Stimulated activated CD8-positive, alpha-beta memory T cell treated with anti-CD3 and anti-CD28 coated beads, Interleukin-4, amount 100 ng/mL, for 1 hour (primary cell): ENCODE measurements at places on chromosomes 12 and 14.

- DNase-seq = no peak
Observed at GRCh38 chr14:74641601-74642391, 29.8 kb upstream of the LTBP2 start.

DNA sequence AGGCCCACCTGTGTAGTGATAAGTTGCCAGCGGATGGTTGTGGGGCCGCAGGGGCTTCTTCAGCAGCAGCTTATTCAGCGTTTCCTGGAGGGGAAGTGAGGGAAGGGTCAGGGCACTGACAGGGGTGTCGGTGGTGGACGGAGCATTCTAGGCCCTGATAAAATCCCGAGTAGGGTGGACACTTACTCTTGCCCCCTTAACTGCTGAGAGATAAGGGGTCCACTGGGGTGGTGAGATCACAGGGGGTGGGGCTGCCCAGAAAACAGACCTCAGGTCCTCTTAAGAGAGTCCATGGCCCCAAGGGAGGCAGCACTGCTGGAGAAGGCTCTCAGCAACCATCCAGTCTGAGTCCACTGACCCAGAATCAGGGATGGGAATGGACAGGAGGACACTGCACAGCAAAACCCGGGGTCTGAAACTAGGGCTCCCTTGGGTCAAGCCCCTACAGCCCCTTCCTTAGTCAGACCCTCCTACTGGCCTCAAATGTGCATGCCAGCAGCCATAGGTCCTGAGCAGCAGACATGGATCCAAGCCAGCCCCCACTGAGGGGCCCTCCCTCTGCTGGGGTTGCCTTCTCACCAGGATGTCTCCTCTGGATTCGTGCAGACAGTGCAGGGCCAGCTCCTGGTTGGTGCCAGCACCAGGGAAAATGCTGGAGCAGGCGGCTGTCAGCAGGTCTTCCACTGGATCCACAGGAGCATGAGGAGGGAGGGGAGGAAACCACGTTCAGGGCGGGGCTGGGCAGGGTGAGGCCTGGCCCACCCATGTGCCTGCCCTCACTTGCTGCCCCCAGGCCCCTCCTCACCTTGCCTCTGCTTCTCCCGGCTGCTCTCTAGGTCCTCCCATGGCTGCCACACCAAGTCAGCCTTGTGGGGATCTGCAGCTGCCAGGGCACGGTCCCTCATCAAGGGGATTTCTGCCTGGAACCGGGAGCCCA, 12.1 kb upstream of the PNMA1 start:
- DNase-seq = no peak

DNA sequence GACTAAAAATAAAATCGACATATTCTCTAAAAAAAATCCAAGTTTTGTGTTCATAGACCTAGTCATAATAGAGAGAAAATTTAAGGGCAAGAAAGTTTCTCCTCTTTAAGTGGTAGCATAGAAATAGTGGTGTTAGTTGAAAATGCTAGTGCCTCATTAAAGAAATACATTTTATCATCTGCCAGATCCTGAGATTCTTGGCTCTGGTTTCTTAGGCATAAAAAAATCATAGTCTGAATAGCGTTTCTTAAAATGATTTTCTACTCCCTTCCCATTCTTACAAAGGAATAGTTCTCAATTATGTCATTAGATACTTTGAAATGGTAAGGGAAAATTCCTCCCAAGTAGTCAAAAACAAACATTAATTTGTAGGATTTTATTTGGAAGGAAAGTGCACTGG, 212.8 kb downstream of the NELL2 start:
- DNase-seq = no peak

- DNase-seq = no peak
Observed at GRCh38 chr12:109847142-109847735, 14.0 kb upstream of the TRPV4 start.

DNA sequence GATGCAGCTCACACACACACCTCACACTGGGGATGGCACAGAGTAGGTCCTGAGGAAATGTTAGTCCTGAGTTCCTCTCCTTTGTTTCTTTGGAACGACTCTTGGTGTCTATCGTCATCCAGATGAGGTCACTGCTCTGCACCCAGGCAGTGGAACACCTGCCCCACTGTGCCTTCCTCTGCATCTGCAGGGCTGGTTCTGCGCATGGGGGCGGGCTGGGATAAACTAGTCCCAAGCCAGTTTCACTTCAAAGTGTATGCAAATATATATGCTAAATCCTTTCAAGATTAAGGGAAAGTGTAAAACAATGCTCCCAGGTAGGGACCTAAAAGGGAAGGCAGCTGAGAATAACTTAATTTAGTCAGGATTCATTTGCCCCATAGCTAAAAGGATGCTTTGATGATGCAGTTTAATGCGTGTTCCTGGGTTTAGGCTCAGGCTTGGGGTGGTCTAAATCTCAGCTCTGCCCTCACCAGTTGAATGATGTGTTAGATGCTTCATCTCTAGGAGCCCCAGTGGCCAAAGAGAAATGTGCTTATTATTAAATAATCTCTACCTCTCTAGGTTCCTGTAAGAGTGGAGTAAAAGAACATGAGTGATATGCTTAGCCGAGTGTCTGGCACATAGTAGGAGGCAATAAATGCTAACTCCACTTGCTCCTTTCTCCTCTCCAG, 47.1 kb upstream of the OVCH1 start:
- no peak for DNase-seq

DNA sequence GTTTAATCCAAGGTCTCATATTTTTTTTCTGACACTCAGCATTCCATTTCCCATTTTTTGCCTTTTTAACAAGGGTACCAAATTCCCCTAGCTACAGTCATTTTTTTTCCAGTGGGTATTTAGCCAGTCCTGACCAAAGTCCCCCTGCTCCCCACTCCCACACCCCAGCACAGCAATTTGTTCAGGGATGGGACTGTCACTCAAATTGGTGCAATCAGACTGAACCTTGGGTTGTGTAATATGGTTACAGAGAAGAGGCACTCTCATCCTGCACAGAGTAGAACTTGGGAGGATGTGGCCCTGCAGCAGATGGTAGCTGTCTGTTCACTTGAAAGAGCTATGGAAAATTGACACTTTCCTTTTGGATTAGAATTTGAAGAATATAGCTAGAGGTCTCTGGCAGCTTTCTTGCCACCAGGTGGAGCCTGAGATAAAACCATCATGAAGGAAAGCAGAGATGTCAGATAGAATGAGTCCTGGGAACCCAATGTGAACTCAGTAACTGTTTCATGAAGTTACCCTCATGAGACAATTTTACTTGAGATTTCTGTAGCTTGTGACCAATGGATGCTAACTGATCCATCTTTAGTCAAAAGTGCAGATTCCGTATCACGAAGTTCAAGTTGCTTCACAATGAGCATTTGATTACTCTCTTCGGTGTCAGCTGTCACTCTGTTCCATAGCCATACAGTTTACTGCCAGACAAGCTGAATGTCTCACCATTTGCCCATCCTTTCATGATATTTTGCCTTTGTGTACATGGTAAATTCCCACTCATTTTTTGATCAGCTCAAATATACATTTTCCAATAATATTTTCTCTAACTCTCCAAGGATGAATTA, 394.0 kb upstream of the SYT1 start:
- DNase-seq = no peak

DNA sequence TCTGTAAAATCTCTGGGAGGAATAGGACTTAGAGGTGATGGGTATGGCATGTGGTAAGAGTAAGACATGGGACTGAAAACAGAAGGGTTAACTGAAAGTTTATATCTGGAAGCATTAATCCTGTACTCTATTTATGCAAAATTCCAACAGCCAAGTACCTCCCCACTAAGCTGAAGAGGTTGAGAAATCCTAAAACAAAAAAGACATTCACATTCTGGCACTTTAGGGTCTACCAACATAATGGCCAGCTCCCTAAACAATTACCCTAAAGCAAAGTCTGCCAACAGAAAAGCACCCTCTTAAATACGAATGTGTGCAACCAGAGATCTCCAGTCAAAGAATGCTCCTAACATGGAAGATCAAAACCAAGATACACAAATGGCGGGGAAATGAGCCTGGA, 87.4 kb downstream of the GTF2A1 start:
- DNase-seq = no peak

DNA sequence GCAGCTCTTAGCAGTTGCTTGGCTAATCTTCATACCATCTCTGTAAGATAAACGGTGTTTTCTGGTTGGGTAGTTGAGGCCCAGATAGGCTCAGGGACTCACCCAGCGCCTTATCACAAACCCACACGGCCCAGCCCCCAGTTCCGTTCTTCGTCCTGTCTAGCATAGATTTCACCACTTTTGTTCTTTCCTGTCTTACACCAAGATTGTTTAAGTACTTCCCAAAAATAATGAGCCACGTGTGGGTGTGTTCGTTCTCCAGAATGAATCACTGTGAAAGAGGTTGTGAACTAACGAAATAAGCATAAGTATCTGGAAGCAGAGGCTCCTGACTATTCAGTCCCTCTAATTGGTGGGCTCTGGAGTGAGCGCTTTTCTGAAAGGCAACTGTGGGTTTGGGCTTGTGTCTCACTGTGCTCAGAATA, 21.4 kb downstream of the ACVR1B start:
- DNase-seq = no peak

GRCh38 chr12:108482717-108483212, 32.3 kb upstream of the FICD start:
- DNase-seq = no peak

GRCh38 chr12:130566446-130567155, 149.5 kb downstream of the RIMBP2 start:
- no peak for DNase-seq

DNA sequence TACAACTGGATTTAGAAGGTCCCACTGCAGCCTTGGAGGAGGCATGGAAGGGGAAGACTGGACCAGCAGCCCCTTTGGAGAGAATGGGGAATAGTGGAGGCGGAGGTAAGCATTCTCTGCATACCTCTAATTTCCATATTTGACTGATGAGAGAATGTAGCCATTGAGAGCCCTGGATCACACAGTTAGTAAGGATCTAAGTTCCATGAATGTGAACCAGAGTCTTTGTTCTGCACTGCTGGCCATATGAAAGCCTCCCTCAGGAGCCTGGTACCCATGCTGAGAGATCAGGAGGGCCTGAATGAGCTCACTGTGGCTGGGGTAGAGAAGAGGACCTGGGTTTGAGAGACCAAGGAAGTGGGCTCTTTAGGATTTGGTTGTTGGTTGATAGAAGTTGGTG, 192.1 kb downstream of the TMEM132C start:
- DNase-seq = no peak
